ENCODE measurements at places on chromosomes 2 and 18. TPM values are rescaled to one million over a fixed set of nuclear protein-coding genes. Genes with fewer than 3 reads are reported as not detected.

- DNase-seq: no peak
These were observed 11.5 kb downstream of the LIPT1 start for GRCh38 chr2:99166218-99166617.

DNA sequence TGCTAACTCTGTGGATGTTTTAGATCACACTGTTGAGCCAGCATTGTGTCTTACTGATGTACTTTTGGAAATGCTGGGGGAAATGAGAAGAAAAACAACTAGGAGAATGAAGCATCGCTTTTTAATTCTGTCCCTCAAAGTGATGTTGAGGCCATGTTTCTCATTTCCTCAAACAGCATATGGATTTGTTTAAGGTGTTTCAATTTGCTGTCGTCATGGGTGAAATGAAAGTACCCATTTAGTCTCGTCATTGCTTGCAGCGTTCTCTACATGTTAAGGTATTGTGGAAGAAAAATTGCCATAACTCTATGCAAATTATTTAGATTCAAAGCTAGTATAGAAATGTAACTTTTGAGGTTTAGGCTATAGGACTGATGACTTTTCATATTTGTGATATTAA, 151.3 kb downstream of the KCTD1 start:
- no peak for DNase-seq

DNA sequence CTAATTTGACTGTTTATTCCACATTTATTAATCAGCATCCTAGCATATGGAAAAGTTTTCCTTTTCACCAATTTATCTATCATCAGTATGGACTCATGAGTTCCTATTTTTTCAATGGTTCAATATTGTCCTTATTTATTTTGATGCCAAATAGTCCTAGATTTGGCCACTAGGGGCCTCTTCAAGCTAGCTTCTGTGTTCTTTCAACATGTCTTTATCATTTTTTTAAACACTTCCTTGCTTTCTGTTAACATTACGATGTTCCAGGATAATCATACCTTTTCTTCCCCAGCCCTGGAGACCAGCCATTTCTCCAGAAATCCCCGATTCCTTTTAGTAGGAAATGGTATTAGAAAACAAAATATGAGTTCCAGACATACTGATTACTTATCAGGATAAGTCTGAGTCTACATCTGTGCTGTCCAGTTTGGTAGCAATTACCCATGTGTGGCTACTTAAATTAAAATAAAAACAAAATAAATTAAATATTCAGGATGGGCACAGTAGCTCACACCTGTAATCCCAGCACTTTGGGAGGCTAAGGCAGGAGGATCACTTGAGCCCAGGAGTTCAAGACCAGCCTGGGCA, 70.6 kb downstream of the RPE start:
- peak; percentile 42 for DNase-seq

GRCh38 chr2:169561364-169561763, 12.3 kb downstream of the FASTKD1 start:
- DNase-seq: no peak

DNA sequence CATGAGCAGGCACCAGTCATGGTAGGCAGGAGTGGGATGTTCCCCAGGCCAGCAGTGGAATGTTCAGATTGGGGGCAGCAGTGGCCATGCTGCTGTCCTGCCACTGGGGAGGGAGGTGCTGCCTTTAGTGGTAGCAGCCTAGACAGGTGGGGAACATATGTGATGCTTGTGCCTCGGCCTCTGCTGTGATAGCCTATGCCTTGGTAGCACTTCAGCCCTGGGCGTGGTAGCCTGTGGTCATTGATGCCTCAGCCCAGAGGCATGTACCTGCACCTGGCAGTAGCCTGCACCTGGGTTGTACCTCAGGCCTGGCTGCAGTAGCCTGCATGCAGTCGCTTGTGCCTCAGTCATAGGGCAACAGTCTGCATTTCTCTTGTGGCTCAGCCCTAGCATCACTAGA, 7.1 kb downstream of the RFTN2 start:
- DNase-seq: no peak

GRCh38 chr2:238079874-238080327, 19.1 kb downstream of the SCLY start:
- DNase-seq: no peak

REG1B gene
- not detected for total RNA-seq

RNPEPL1 gene
- 16.7 TPM for total RNA-seq

GRCh38 chr2:64692401-64692800, 38.7 kb upstream of the SERTAD2 start:
- DNase-seq: no peak

DNA sequence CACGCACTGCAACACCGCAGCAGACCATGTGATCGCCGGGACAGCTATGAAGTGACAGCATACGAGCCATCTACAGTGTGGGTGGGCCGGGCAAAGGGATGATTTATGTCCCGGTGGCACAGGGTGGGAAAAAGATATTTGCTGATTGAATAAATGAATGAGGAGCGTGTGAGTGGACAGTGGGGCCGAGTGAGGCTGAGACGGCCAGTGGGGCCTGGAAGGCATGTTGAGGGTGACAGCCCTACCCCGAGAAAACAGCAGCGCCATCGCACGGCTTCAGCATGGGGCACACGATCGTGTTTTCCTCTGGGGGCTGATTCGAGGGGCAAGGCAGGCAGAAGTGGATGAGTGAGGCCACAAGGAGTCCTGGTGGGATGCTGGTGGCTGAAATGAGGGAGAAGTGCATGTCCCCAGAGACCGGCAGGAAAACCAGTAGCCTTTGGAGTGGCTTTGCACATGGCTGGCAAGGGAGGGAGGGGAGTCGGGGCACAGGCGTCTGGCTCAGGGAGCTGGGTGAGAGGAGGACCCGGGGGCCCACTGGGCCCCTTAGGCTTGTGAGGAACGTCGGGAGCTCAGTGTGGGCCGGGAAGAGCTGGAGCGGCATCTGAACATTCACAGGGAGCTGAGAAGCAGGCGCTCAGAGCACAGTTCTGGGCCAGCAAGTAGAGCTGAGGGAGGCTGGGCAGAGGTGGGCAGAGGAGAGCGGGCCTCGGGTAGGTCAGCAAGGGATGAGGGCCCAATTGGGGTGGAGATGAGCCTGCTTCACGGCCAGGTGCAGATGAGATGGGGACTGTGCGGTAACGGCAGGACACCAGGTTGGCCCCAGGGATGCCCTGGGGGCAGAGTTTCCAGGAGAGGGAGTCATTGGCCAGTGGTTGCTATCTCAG, 32.1 kb upstream of the MAL start:
- no peak for DNase-seq

- DNase-seq: peak; percentile 78
These were observed 561.9 kb upstream of the ID2 start for GRCh38 chr2:8119782-8120505.

GRCh38 chr2:47907039-47907781, 912 bp upstream of the FBXO11 start:
- no peak for DNase-seq

ALPG gene
- not detected for total RNA-seq

DYNAP gene
- not detected for total RNA-seq

SCYGR4 gene
- total RNA-seq: not detected

CFAP221 gene
- total RNA-seq: not detected

GRCh38 chr2:71069376-71069775, 928 bp downstream of the NAGK start:
- peak; percentile 18 for DNase-seq

IL36G gene
- not detected for total RNA-seq

DNA sequence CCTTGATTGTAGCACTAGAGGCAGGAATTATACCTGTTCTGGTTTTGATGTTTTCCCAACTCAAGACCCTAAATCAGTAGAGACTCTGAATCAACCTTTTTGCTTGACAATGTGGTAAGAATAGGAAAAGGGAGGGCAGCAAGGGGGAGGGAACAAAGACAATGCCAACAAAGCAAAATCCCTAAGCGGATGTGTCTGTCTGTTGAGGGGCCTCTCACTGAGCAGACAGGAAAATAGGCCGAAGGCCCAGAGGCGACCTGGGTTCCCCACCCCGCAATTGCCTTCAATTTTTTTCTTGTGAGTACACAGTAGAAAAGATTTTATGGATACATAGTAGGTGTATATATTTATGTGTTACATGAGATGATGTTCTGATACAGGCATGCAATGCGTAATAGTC, 75.6 kb downstream of the MAP4K4 start:
- DNase-seq: no peak

DNA sequence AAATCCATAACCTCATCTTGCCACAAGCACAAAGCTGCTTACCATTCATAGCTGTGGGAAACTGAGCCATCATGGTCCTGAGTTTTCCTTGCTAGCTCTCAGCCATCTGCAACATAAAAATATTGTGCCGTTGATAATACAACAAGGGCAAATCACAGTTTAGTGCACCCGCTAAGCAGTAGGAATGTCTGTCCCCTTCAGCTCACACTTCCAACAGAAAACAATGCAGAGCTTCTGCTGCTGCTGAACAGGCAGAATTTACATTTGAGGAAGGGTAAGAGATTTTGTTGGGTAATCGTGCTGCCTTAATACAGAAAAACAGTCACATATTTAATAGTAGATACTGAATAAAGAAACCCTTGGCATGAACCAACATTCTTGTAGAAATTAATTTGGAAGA, 32.3 kb downstream of the ITSN2 start:
- DNase-seq: no peak

- no peak for DNase-seq
These were observed 34.5 kb downstream of the ADCYAP1 start for GRCh38 chr18:939166-939565.

GRCh38 chr18:12837747-12838146, 46.3 kb downstream of the PTPN2 start:
- DNase-seq: peak; percentile 43

DNA sequence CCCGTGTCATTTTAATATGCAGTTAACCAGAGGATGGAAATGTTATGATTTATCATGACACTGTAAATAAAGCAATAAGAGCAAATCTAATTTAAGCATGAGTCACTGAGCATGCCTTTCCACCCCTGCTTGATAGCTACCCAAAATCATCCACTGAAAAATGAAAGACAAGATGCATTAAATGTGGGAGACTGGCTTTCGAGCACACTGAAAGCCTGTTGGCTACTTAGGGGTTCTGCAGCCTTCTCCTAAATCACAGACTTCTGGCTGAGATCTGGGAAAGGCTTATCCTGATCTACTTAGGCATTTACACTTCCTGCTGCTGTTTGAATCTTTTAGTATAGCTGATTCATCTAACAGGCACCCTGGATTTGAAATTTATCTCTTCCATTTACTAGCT, 778.3 kb upstream of the CDH7 start:
- no peak for DNase-seq

- no peak for DNase-seq
These were observed 147.7 kb downstream of the CTNNA2 start for GRCh38 chr2:79660557-79660956.

ICA1L gene
- 2.9 TPM for total RNA-seq

GNLY gene
- total RNA-seq: not detected

VPS4B gene
- total RNA-seq: 45.5 TPM

GRCh38 chr2:240128608-240129145, 7.4 kb downstream of the COPS9 start:
- no peak for DNase-seq

DNA sequence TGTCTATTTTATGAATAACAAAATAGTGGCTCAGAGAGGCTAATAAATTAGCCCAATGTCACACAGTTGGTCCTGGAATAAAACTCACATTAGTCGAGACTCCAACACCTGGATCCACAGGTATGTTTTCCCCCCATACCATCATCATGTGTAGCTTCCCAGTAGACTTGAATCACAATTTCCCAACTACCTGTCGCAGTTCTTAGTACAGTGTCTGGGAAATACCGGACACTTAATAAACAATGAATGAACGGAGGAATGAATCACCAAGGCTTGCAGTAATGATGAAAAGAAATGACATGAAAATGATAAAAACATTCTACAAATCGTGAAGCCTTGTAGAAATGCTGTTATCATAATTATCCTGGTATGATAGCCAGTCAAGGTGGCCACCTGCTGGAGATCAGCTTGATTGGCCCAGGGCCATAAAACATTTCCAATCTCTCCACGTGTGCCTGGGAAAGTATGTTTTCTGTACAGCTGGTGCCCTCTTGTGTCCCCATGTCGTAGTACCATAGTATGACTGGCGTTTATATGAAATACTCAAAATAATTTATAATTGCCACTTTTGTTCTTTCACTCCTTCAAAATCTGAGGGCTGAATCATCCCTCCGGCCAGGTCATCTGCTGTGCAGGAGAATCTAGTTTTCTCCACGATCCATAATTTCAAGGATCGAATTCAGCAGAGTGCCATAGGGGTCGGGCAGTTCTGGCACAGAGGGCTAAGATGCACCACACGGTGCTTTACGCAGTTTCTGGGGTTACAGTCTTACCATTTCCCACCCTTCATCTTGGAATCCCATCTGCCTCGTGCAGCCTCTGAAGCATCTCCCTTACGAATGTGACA, 95.4 kb downstream of the LAMA1 start:
- DNase-seq: peak; percentile 46

- no peak for DNase-seq
These were observed 83.8 kb downstream of the DOCK10 start for GRCh38 chr2:224958462-224958857.

GRCh38 chr18:3688690-3689089, 238.7 kb downstream of the TGIF1 start:
- DNase-seq: peak; percentile 64

GRCh38 chr2:222303828-222304736, 5.3 kb upstream of the PAX3 start:
- DNase-seq: no peak

MALT1 gene
- total RNA-seq: 20.5 TPM

DNA sequence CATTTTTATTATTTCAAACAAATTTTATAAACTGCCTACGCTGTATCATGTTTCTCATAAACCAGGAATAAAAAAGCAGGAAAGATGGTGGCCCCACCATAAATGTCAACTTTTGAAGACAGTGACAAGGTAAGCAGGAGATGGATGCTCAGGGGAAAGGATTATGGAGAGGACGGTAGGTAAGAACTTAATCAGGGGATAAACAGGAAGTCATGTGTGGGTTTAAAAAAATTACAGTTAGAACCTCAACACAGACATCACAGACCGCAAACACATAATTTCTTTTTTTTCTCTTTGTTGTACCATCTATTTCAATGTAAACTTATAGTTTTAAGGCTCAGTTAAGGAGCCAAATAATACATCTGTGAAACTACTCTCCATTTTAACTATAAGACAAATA, 575.2 kb upstream of the SLC8A1 start:
- no peak for DNase-seq

- no peak for DNase-seq
These were observed 127.3 kb downstream of the TTN start for GRCh38 chr2:178679891-178680290.

GRCh38 chr2:197284956-197285355, 25.6 kb downstream of the ANKRD44 start:
- DNase-seq: no peak

SLC30A3 gene
- total RNA-seq: not detected

- DNase-seq: peak; percentile 91
These were observed 264.3 kb upstream of the RASGRP3 start for GRCh38 chr2:33212151-33212550.

GRCh38 chr2:20472569-20472968, 25.7 kb downstream of the RHOB start:
- no peak for DNase-seq

- DNase-seq: no peak
These were observed 67.3 kb upstream of the SH3RF3 start for GRCh38 chr2:109061736-109062135.

GRCh38 chr2:78977661-78978145, 47.8 kb upstream of the REG3G start:
- no peak for DNase-seq

- no peak for DNase-seq
These were observed 35.6 kb downstream of the ACTR2 start for GRCh38 chr2:65263262-65263661.

LBH gene
- 71.0 TPM for total RNA-seq

GPBAR1 gene
- 0.06 TPM for total RNA-seq

LRRTM4 gene
- total RNA-seq: not detected

- no peak for DNase-seq
These were observed 491.3 kb downstream of the IRS1 start for GRCh38 chr2:226308323-226308680.

GRCh38 chr2:213228638-213229037, 55.6 kb upstream of the SPAG16 start:
- no peak for DNase-seq

Measured in LHCN-M2 (cell line).